Stimulated activated CD8-positive, alpha-beta memory T cell treated with anti-CD3 and anti-CD28 coated beads, Interleukin-7, amount 100 ng/mL, for 4 hours (primary cell): ENCODE measurements at places on chromosomes 12 and 14.
A peak's percentile ranks its signal among the peaks of the same experiment; 100 is the strongest.

- no peak for DNase-seq
These were observed 159.4 kb upstream of the PLEKHG7 start for GRCh38 chr12:92543359-92543758.

DNA sequence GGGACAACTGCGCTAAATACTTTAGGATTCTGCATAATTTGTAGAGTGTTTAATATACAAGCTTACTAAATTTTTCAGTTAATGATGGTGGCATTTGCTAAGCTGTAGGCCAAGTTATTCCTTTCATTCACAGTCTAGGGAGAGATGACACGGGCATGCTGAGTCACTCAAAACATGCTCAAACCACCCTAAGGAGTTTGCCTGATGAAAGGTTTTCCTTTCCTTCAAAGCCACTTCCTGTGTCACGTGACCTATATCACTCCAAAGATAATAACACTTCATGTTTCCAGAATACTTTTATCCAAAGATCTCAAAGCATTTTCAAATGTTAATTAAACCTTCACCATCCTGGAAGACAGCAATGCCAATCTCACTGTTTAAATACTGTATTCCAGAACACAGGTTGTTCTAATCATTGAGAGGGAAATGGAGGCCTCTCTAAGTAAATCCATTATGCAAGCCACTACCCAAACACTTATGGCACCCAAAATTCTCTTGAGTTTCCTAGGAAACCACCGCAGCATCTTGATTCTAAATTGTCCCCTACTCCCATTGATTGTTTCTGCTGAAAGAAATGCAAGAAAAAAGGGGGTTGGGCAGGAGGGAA, 207.0 kb upstream of the CDKN3 start:
- no peak for DNase-seq

DNA sequence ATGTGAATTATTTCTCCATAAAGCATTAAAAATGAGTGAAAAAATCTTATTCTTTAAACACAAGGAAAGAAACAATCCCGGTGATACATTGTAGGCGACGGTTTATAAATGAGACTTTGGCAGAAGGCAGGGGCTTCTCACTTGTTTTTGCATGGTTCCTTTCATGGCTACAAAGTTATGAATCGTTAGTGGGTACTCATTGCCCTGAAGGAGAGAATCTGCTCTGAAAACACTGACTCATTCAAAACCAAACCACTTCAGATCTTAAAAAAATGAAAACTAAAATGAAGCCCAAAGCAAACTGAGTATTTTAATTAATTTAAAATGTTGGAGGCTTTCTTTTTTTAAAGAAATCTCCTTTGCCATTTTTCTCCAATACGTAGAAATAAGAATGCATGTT, 41.4 kb upstream of the AMIGO2 start:
- no peak for DNase-seq

- DNase-seq = no peak
These were observed 46.3 kb upstream of the STON2 start for GRCh38 chr14:81446279-81447007.

DNA sequence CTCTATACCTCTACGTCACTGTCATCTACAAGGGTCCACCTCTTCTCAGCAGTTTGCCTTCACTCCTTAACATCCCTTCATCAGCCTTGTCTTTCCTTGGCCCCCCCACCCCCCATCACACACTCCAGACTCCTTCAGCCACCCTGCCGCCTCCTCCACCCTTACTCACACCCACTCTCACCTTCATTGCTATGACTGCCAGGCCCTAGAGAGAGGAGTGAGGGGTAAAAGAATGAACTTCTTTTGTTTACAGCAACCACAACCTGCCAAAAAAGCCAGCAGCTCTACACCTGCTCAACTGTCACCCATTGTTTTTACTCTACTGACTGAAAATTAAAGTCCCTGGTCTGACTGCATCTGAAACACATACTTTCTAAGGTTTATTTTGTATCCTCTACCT, 112.8 kb downstream of the DUSP6 start:
- DNase-seq = no peak

- DNase-seq = no peak
These were observed 33.4 kb downstream of the SUSD6 start for GRCh38 chr14:69644814-69645213.

- no peak for DNase-seq
These were observed 6.3 kb upstream of the DCAF4 start for GRCh38 chr14:72920008-72920407.

DNA sequence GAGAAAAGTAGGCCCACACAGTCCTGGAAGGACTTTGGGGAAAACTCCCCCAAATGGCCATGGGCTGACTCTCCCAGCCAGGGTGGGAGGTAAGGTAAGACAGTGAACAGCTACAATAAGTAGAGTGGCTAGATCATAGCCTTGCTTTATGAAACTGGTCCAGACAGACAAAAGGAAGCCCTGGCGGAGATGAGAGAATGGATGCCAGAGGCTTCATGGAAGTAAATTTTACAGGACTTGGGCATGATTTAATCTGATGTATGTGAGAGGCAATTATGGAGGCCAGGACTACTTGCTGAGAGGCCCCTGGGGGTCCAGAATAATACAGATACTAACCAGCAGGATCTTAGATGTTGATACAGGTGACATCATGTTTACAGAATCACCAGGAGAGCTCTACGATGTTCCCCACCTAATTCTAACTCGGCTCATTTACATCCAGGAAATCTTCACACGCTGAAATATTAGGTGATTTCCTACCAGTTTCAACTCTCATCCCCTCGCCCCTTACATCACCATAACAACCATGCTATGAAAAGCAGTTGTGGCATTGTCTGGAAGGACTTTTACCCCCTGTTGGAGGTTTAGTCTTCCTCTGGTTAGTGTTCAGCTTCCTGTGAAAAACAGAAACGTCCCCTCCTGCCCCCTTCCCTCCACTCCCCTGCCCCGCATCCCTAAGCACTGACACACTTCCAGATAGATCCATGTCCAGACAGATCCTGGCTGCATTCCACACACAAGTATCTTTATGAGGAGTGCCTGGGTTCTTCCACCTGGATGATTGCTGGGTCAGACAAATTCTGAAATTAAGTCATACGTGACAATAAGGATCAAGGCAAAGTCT, 39.5 kb upstream of the NT5DC3 start:
- DNase-seq = no peak

DNA sequence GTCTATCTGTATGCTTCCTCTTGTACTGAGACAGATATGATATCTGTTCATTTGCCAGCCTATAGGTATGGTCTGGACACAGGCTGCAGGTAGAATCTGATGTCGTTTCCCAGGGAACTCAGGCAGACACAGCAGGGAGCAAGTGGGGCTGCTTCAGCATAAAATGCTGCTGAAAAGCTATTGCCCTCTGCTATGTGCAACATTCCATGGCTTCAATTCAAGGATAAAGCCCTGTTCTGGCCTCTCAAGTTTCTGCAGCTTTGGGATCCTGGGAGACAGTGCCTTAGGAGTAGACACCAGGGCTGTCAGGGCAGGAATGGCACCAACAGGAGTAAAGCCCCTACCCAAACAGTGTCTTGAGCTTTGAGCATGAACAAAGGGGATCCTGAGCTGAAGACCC, 173.5 kb downstream of the SLC41A2 start:
- DNase-seq = no peak

DNA sequence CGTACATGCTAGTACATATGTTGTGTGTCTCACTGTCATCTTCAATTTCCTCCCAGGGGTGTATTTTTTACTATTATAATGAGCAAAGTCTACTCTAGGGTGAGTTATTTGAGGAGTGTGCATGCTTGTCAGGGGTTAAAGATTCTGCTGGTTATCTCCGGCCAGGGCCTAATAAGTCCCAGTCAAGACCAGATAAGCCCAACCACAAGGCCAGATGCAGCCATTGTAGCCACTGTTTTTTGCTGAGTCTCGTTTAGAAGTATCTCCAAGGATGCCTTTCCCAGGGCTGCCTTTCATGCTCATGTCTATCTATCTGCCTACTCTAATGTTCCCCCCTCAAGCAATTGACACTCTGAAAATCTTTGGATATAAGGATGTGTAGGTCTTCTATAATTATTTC, 300.5 kb downstream of the IPO8 start:
- DNase-seq = no peak

DNA sequence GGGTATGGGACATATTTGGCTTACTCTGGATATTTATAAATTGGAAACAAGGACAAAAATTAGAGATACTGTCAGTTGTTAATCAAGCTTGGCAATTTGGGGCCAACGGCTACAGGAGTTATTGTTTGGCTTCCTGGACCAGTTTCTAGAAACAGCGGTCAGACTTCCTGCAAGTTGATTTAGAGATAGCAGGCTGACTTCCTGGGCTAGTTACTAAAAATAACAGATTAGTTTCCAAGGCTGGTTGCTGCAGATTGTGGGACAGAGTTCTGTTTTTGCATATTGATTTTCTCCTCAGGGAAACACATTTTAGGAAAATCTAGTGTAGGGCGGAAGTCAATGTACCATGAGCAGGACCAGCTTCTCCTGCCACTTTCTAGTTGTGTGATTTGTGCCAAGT, 144.0 kb upstream of the TMPO start:
- no peak for DNase-seq

DNA sequence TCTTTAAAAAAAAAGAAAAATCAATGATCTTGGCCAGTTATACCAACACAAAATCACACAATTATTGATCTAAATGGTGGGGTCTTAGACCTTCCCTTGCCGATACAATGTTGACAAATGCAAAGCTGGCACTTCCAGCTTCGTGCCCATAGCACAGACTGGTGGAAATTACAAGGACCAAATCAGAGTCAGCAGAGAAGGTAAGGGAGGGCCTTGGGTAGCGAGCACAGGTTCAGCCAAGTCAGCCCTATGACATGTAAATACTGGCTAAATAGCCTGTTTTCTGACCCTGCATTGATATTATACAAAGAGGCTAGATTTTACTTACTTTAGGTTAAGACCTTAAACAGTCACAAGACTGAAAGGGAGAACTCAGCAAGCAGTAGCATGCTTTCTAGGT, 30.3 kb upstream of the WDR89 start:
- no peak for DNase-seq

DNA sequence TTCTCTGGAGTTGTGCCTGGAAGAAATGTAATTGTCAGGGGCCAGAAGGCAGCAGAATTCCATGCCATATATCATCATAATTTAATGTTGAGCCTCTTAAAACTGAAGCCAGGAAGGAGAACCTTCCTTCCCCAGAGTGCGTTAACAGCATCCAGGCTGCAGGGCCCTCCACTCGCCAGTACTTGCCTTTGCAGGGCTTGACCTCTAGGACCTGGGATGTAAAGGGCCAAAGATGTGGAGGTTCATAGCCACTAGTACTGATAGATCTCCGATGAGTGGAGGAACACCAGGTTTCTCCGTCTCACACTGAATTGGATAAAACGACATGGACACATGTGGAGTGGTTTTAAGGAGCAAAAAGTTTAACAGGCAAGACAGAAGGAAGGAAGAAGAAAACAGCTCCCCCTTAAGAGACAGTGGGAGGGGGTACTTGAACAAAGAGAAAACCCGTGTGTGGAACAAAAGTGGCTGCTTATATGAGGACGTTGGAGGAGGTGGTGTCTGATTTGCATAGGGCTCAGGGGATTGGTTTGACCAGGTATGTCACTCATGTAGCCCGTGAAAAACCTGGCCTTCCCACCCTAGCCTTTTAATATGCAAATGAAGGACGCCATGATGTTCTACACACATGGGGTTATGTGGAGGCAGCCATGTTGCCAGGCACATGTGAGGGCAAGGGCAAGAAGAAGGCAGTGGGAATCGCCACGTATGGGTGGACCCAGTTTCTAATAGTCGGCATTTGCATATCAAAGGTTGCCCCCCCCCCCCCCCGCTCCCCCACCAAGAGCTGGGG, 38.8 kb upstream of the WSCD2 start:
- no peak for DNase-seq

DNA sequence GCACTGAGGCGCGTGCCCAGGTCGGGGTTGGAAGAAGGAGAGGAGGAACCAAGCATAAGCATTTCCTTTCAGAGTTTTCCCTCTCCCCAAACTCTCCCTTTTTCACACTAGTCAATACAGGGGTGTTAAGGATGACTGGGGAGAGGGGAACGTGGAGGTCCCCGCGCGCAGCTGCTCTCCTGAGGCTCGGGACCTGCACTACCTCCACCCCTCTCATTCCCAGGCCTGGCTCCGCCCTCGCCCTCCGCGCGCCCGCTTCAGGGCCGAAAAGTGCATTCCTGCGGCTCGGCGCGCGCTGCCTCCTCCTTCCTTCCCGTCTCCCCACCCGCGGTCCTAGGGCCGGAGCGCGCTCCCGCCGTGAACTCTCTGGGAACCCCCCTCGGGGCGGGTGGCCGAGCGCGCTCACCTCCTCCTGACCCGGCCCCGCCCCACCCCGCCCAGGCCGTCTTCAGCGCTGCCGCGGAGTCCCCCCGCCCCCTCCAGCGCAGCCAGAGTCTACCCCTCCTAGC, 11.3 kb downstream of the RARG start:
- DNase-seq = peak; percentile 56

DNA sequence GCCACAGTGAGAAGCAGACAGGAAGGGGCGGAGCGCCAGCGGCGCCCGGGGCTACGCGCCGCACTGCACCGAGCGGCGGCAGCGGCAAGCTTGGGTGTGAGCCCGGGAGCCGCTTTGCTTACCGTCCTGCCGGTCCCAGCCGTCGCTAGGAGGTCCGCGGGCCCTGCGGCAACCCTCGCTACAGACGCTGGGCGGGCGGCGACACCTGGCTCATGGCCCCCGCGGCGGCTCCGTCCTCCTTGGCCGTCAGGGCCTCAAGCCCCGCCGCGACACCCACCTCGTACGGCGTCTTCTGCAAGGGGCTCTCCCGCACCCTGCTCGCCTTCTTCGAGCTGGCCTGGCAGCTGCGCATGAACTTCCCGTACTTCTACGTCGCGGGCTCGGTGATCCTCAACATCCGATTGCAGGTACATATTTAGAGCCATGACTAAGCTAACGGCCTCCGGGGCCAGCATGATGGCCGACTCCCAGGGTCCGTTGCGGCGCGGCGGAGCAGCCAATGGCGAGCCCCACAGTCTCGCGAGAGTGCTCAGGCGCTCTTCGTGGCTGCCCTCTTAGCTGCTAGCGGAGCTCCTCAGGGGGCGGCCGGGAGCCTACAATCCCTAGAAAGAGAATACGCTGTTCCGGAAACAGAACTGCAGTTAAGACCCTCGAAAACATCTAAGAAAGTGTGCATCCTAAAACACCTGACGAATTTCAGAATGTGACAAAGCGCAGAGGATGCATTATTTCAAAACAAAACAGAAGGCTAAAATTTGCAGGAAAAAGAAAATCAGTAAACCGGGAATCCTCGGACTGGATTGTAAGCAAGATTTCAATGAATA, at the start of gene SMIM10L1:
SMIM10L1 (plus strand) TSS at position 50 of the 824 bp plus-strand sequence; CDS start at position 213, 163 bp downstream.
- peak; percentile 84 for DNase-seq

- no peak for DNase-seq
These were observed 35.6 kb downstream of the BMP4 start for GRCh38 chr14:53921027-53921426.

DNA sequence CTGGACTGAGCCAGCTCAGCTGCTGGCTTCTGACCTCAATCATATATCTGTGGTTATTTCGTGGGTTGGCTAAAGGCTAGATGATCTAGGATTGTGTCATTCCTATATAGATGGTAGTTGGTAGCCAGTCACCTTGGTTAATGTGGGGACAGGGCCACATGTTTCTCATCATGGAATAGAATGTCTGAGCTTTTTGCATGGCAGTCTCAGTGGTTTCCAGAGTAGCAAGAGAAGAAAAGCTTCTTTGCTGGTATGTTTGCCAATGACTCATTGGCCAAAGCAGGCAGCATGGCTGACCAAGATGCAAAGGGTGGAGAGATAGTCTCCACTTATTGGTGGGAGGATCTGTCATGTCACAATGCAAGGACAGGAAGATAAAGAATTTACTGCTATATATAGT, 746.4 kb upstream of the FLRT2 start:
- DNase-seq = no peak
